ENCODE measurements at places on chromosomes 6 and 20.
A peak's percentile ranks its signal among the peaks of the same experiment; 100 is the strongest.

DNA sequence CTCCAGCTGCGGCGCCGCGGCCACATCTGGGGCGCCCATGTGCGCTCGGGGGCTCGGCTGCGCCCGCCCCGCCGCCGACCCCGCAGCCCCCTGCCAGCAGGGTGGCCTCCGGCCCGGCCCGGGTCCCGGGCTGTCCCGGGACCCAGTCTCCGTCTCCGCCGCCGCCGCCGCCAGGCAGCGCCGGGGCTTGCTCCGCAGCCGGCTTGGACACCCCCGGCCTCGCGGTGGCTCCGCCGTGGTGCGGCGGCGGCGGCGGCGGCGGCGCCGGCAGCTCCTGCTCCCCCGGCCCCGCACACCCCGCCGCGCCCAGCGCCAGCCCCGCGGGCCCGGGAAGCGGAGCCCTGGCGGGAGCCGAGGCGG, 219 bp downstream of the ISM1 start:
- DNase-seq: no peak

DNA sequence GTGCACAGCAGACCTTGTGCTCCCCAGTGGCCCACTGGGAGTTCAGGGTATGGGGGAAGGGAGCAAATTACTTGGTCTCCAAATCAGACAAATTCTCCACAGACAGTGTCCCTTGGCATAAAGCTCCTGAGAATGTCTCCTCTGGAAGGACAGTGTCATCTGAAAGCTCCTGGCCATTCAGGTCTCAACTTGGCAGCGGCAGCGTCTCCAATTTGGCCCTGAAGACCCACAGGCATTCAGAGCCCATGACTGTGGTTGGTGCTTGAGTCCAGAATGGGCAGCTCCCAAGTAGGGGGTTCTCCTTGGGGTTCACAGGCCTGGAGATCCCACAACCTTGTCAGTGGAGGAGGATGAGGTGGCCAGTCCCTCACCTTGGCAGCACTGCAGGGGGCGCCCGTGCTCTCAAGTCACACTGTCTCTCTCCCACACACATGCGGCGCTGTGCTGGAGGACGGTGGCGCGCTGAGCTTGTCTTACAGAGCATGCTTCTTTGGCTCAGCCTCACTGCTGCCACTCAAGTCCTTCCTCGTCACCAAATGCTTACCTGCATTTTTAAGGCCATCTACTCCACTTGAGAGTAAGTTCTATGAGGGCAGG, 20.7 kb downstream of the DYNLRB1 start:
- no peak for DNase-seq

DNA sequence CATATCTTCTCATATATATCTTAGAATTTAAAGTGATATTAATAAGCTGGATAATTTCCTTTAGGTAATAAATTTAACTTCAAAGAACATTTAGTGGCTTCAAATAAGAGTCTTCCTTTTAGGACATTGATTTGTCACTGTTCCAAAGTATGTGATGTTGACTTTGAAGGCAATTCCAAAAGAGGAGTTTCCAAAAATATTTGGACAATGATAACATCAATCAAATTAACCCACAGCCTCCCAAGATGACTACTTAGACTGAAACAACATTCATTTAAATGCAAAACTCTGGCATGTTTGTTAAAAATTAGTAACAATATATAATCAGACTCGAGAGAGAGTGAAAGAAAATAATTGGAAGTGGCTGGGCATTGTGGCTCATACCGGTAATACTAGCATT, 211.1 kb downstream of the OGFRL1 start:
- DNase-seq: no peak

- DNase-seq: no peak
These were observed 39.4 kb upstream of the CCN6 start for GRCh38 chr6:112014483-112014882.

DNA sequence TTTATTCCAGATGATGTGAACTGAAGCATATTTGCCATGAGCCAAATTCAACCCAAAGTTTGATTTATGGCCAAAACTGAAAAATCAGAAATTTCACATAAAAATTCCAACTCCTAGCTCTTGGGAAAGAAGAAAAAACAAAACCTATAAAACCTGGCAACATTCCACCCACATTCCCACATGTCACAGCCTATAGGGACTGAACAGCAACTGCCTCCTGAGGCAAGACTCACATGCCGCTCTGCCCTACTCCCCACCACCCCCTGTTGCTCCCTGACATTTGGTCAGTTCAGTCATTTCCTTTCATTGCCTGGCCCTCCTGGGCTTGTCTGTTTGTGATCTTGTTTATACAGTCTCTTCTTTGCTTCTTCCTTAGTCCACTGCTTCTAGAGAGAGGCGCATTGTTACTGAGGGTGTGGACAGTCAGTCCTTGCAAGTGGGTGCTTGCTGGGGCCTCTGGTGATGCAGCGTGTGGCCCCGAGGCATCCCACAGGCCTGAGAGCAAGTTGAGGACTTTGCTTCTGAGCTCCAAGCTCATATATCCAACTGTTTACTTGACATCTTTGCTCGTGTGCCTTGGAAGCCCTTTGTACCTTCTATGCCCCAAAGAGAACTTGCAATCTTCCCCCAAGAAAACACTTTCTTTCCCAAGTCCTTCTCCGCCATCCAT, 31.4 kb downstream of the NFATC2 start:
- DNase-seq: no peak

GRCh38 chr6:34143196-34143883, 2.5 kb downstream of the GRM4 start:
- DNase-seq: no peak

DNA sequence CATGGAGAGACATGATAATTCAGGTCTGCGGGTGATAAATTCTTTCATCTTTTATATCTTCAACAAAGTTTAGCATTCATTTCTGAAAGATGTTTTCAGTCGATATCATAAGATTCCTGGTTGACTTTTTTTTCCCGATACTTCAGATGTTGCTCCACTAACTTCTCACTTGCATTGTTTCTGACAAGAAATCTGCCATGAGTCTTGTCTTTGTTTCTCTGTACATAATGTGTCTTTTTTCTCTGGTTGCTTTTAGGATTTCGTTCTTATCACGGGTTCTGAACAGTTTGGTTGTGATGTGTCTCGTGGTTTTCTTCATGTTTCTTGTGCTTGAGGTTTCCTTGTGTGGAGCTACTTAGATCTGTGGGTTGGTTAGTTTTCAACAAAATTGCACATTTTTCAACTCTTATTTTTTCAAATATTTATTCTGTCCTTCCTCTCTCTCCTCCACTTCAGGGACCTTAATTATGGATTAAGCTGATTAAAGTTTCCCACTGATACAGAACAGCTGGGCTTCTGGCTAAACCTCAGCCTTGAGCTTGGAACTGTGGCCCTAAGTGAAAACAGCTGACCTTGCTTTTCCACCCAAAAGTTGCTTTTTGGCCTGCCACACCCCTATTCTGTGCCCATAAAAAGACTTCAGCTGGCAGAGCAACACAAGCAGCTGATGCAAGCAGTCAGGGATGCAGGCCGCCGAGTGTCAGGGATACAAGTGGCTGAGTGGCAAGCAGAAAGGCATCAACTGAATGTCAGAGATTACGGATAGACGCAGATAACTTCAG, 97.9 kb upstream of the SNX9 start:
- no peak for DNase-seq

DNA sequence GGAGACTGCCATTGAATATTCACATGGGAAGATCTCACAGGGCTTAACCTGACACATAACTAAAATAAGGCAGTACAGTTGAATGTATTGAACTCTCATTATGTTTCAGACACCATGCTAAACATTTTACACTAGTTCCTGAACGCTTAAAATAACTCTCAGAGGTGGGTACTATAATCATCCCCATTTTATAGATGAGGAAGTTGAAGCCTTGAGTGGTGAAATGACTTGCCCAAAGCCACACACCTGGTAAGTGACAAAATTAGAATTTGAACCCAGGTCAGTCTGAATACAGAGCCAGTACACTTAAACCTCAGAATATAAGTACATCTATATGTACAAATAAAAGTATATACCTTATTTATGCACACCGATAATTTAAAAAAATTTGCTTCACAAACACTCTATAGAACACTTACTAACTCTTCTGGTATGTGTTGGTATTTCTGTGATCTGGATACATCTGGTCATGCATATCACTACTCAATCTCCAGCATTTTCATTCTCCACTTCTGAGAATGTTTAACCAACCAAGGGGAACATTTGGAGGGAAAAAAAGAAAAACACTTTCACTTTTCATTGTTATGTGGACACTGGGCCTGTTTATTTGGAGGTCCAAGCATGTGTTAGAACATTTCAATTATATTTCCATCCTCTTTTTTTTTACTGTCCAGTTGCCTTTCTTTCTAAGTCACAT, 4.6 kb upstream of the BICRAL start:
- no peak for DNase-seq

- DNase-seq: no peak
These were observed 14.2 kb downstream of the SMPDL3A start for GRCh38 chr6:122803171-122803661.

- no peak for DNase-seq
These were observed 65.9 kb downstream of the RIN2 start for GRCh38 chr20:19823971-19824370.

GRCh38 chr20:6877633-6878032, 110.1 kb downstream of the BMP2 start:
- no peak for DNase-seq

GRCh38 chr6:122752459-122752858, 27.1 kb upstream of the FABP7 start:
- DNase-seq: no peak

DNA sequence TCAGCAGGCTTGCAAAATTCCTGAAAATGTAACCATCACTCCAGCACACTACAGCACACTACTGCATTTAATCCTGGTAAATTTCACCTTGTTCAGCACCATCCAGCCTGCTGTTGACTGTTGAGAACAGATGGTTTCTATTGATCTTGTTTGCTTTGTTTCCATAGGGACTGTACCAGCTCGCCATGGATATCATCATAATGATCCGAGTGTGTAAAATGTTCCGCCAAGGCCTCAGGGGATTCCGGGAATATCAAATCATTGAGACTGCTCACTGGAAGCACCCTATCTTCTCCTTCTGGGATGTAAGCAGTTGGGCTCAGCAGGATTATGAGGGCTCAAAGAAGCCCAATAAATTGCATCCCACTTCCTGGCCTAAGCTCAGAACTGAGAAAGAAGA, 4.1 kb downstream of the CNBD2 start:
- peak; percentile 22 for DNase-seq

- no peak for DNase-seq
These were observed 111.7 kb downstream of the PREX1 start for GRCh38 chr20:48716086-48716485.

- DNase-seq: no peak
These were observed 4.2 kb downstream of the DUSP22 start for GRCh38 chr6:296151-297122.

GRCh38 chr6:31547727-31548543, 527 bp downstream of the NFKBIL1 start:
- DNase-seq: no peak

GRCh38 chr6:88512951-88513350, 346.8 kb upstream of the CNR1 start:
- no peak for DNase-seq

- DNase-seq: no peak
These were observed 36.6 kb upstream of the ADTRP start for GRCh38 chr6:11815231-11815630.

- no peak for DNase-seq
These were observed 101.4 kb downstream of the BMP2 start for GRCh38 chr20:6868861-6869260.

DNA sequence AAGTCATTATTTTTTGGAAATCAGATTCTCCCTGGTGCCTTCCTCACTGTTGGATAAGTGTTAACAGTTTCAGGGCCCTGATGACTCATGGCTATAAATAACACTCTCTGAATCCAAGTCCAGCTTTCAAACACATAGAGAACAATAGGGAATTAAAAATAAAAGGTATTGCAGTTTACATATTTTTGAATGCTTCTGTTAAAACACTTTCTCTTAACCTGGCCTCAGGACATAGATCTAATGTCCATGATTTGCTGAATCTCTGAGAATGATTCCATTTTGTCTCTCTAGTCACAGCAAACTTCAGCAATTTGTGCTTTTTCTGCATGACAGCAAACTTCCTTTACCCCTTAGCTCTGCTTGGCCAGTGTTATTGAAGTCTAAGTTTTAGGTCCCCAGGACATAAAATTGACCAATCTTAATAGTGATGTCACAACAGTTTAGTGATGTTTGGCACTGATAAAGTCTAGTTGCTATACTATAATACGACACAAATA, 1192.4 kb upstream of the CITED2 start:
- DNase-seq: peak; percentile 17

GRCh38 chr6:102356170-102356569, 962.7 kb downstream of the GRIK2 start:
- no peak for DNase-seq

GRCh38 chr20:36318166-36318565, 12.0 kb downstream of the DLGAP4 start:
- DNase-seq: no peak

- no peak for DNase-seq
These were observed 8.3 kb upstream of the SLC9A8 start for GRCh38 chr20:49804364-49804763.

DNA sequence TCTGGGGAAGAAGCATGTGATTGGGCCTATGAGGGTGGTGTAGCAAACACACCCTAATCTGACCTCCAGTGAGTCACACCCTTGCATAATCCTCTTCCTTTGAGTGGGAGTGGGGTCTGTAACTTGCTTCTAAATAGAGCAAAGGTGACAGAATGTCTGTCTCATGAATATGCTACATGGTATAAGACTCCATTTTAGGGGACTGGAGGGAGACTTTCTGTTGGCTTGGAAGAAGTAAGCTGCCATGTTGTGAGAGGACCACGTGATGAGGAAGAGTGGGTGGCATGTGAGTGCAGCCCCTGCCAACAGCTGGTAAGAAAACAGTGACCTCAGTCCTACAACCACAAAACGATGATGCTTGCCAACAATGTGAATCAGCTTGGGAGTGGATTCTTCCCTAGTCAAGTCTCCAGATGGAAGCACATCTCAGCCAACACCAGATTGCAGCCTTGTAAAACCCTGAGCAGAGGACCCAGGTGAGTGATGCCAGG, 3.7 kb downstream of the AK9 start:
- DNase-seq: no peak

- DNase-seq: peak; percentile 73
These were observed 81.9 kb downstream of the FIG4 start for GRCh38 chr6:109772883-109773431.

DNA sequence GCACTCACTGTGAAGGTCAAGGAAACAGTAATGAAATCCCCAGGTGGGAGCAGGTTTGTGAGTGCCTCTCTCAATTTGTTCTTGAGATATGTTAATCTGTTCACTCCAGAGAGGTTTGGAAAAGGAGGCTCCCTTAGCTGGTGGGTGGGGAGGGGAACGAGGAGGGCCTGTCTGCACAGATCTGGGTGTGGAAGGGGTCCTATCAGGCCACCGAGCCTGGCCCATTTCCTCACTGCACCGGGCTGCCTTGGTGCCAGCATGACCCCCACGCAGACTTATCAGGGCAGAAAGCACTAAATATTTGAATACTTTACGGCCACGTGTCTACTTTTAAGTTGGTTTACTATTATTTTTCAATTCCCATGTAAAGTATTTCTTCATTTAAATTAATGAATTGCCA, 8.3 kb downstream of the AGPAT4 start:
- no peak for DNase-seq

DNA sequence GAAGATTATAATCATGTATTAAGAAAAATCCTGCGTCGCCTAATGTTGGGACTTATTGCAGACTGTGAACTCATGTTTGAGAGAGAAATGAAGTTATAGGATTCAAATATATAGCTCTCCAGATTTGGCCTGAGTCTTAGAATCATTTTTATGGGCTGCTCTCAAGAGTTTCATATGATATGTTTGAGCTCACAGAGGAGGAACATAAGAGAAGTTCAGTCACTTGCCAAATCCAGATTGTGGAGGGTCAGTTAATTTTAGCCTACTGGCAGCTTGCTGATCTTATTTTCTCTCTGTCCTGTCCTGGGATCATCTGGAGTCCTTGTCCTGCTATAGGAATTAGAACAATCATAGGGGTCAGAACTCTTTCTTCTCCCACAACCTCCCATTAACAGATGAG, 186.1 kb upstream of the SUPT3H start:
- DNase-seq: no peak

Data from NCI-H345 (cell line).